ENCODE measurements at places on chromosomes 3 and 15.

GRCh38 chr3:4814305-4814903, 164.8 kb upstream of the BHLHE40 start:
- DNase-seq = no peak

GRCh38 chr3:102006812-102007485, 157.6 kb downstream of the NFKBIZ start:
- peak; percentile 52 for DNase-seq

DNA sequence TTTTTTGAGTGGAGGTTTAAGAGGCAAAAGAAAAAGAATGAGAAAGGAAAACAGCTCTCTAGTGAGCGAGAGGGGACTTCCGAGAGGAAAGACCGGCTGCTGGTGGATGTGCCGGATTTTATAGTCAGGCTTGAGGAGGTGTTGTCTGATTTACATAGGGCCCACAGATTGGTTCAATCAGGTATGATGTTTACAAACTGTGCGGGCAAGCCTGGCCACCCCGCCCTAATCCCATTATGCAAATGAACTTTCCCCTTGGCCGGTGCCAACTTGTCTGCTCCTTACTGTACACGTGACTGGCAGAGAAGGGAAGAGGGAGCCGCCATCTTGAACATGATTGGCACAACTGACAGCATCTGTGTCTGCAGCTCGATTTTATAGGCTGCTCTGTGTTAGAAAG, 44.7 kb downstream of the FAM43A start:
- no peak for DNase-seq

GRCh38 chr15:27358751-27359434, 387.9 kb downstream of the GABRG3 start:
- no peak for DNase-seq

GRCh38 chr3:77271711-77272110, 231.8 kb downstream of the ROBO2 start:
- no peak for DNase-seq

- no peak for DNase-seq
These were observed 986 bp downstream of the KPNA4 start for GRCh38 chr3:160564258-160564911.

DNA sequence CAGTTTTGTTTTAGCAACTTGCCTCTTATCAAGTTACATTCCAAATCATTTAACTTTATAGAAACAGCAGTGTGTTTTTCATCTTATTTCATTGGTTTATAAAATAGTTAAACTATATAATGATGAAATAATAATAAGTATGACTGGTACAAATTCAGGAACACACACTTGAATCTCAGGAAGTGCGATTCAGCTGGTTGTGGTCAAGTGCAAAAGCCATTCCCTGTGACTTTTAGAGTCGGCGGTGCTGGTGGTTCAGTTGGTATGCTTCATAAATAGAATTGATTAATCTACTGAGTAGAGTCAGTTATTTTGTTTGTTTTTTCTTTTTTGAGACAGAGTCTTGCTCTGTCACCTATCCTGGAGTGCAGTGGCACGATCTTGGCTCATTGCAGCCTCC, 22.7 kb downstream of the SACM1L start:
- no peak for DNase-seq

DNA sequence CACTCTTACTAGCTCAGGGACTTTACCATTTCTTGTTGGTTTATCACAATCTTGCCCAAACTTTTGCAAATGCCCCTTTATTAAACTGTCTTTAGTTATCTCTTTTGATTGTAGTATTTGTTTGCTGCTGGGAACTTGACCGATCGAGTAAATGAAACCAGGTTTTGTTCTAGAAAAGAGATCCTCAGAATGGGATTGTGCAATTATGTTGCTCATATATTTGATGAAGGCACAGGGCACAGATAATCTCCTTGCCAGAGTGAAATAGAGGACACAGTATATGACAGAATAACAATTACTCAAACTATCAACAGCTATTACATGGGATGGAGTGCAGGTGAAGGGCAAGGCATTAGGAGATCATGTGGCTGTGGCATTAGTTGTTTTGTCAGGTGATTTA, 216.6 kb upstream of the RASGRP1 start:
- DNase-seq = no peak

DNA sequence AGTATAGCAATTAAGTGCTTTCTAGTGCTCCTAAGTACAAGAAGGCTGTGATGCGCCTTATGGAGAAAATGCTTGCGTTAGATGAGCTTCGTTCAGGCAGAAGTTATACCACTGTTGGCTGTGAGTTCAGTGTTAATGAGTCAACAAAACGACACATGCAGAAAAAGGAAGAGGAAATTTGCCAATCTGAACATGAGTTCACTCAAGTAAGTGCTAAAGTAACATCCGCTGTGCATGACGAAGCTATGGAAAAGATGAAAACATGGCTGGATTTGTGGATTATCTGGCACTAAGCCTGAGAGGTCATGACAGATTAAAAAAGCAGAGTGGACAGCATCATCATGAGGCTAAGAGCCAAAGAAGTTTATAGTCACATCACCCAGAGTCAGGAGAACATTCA, 36.9 kb downstream of the SH3BP5 start:
- no peak for DNase-seq
